ENCODE measurements at places on chromosomes 3 and 15.

- no peak for DNase-seq
Observed at GRCh38 chr3:31531452-31531991, 1.2 kb upstream of the STT3B start.

DNA sequence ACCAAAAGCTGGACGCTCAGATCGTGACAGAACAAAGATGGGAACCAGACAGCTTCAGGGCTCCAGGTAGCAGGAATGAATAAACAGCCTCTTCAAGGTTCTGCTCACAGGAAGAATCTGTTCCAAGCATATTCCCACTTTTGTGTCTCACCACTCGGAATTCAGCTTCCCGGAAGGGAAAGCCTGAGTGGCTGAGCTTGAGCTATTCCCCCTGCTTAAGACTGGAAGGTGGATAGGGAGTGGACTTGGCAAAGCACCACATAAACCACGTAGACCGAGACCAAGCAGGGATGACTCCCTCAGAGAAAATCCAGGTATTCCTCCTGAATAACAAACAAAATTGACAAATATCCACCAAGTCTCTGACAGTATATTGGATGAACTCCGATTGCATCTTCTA lies 180.2 kb upstream of the NR2F2 start:
- DNase-seq, result no peak

DNA sequence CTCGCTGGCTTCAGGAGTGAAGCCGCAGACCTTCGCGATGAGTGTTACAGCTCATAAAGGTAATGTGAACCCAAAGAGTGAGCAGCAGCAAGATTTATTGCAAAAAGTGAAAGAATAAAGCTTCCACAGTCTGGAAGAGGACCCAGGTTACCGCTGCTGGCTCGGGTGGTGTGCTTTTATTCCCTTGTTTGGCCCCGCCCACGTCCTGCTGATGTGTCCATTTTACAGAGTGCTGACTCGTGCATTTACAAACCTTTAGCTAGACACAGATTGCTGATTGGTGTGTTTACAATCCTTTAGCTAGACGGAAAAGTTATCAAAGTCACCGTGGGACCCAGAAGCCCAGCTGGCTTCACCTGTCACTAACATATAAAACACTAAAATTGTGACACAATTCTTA lies 1464.5 kb downstream of the ZPLD1 start:
- DNase-seq, result no peak

- DNase-seq, result no peak
Observed at GRCh38 chr3:169965562-169966427, 812 bp upstream of the SEC62 start.

DNA sequence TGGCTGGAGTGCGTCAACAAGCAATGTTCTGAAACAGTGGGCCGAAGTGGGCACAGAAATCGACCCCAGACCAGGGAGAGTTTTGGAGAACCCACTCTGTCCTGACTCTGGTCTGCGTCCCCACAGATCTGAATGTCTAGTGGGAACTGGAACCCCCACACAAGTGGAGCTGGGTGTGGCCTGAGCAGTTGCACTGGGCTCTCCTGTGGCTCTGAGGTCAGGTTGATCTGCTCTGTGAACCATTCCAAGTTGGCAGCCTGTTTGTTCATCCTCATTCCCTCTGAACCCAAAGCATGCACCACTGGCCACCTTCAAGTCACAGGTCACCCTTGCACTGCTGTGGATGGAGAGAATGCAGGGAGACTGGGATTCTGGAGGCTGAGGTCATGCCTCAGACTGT lies 60.5 kb downstream of the STARD5 start:
- DNase-seq, result no peak

All from NCI-H446 treated with DMSO at 0.1 percent for 48 hours (cell line).